Breast epithelium (tissue), 4 donors: ENCODE measurements at places on chromosomes 16 and 17. TPM values are rescaled to one million over a fixed set of nuclear protein-coding genes. Genes with fewer than 3 reads are reported as not detected.
A peak's percentile ranks its signal among the peaks of the same experiment; 100 is the strongest.

- DNase-seq: no peak
Measured at GRCh38 chr16:11668623-11669379, 546 bp downstream of the SNN start.

TMEM101 gene
- 80.8 TPM for total RNA-seq

DNA sequence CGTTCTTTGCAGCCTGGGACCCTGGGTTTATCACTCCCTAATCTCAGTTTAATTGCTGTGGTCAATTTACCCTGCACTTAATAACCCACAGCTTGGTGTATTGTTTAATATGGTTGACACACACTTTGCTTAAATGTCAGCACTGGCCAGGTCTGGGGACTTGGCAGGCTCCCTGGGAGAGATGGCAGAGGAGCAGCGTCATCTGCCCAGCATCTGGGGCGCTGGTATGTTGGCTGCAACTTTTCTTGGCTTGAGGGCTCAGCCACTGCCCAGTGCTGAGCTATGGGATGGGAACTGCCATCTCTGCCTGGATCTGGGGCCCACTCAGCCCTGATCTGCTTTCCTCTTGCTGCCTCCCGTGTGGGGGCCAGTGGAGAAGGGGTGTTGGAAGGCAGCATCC is 115.7 kb upstream of the IRX3 start:
- peak; percentile 60 for DNase-seq

- no peak for DNase-seq
Measured at GRCh38 chr17:60909405-60909804, 231.8 kb downstream of the BCAS3 start.

DNA sequence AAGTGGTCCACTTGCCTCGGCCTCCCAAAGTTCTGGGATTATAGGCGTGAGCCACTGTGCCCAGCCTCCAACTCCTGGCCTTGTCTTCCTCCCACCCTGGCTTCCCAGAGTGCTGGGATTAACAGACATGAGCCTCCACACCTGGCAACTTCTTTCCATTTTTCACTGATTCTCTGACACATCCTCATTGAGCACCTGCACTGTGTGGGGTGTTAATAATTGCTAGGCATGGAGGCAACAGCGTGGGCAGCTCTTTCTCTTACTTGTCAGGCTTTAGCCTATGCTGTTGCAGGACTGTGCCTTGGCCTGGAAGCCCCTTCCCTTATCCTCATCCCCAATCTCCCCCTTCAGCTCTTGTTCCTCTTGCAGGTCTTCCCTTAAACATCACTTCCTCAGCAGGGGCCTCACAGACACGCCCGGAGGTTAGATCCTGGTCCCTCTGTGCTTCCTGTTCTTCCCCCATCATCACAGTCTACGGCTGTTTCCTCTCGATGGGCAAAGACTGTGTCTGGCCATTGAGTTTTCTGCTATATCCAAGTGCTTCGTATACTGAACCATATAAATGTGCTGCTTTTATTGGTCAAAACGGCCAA is 7.9 kb downstream of the QPRT start:
- DNase-seq: no peak

GRCh38 chr17:18356624-18357023 is 6.7 kb downstream of the SHMT1 start:
- DNase-seq: no peak

GRCh38 chr17:33567223-33567622 is 274.1 kb upstream of the ASIC2 start:
- DNase-seq: no peak

- no peak for DNase-seq
Measured at GRCh38 chr17:58529275-58529674, 14.8 kb upstream of the MTMR4 start.

CRHR1 gene
- total RNA-seq: 2.8 TPM

CCP110 gene
- total RNA-seq: 13.9 TPM

DNA sequence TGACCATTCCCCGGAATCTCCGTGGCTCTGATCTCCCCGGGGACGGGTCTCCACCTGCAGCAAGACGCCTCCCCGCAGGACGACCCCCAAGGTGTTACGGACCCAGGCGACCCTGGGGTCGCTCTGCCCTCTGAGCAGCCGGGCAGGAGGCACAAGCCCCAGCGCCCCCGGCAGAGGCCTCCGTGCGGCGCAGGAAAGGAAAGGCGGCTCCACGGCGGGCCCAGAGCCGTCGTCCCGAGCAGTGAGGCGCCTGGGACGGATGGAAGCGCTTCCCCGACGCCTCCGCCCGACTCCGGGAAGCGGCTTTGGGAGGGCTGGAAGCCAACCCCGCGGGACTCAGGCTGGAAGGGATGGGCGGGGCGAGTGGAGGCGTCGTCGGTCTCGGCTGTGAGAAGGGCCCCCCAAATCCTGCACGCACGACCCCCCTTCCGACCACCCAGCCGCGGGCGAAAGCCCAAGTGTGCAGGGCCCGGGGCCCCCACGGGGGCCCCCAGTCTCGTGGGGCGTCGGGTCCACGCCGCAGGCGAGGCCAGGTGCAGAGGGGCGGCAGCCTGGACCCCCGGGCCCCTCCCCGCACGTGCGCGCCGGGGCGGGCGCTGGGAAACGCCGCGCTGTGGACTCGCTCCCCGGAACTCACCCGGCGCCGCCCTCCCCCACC is 32.7 kb upstream of the RPH3AL start:
- DNase-seq: no peak

DNA sequence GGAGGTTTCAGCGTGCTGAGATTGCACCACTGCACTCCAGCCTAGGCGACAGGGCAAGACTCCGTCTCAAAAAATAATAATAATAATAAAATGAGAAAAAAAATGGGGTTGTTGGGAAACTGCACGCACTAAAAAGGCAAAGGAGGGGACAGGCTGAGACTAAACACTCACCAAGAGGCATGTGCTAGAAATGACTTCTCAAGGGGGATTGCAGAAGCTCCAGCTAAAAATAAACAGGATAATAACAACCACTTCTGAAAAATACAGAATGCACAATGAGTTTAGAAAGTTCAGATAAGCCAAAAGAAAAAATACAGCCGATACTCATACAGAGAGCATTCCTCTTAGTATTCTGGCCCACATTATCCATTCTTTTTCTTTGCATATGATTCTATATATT is 15.1 kb upstream of the TIMP2 start:
- DNase-seq: no peak

GRCh38 chr17:45732926-45733505 is 51.1 kb upstream of the CRHR1 start:
- no peak for DNase-seq

DNA sequence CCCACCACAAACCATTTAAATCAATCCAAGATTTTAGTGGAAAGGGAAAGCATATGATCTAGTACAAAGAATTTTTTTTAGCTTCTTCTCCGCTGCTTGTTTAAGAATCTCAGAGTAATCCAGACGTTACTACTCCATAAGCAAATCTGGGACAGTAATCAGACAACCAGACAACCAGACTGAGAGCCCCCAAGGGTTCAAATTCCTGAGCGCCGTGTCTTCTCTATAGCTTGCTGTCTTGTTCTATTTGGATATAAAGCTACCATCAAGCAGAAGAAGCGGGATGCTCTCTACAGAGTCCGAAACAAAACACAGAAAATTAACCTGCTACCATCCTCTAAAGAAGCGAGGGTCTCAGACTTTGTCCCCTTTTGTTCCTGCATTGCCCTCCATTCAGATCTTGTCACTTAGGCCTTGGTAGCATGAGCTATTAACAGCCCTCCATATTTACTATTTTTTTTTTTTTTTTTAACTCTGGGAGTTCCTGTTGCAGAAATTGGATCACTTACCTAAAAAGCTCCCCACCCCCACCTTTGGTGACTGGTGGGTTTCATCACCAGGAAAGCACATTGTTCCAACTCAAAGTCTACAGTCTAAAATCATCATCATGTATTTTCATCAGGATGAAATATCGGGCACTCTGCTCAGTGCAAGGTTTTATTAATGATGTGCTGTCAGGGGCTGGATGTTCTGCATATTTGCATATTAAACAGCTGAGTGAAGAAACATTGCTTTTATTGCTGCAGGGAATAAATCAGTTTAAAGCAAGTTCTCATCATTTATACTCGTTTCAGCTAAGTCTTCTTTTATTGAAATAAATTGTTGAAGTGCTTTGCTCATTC is 576.7 kb downstream of the WWOX start:
- no peak for DNase-seq

DNA sequence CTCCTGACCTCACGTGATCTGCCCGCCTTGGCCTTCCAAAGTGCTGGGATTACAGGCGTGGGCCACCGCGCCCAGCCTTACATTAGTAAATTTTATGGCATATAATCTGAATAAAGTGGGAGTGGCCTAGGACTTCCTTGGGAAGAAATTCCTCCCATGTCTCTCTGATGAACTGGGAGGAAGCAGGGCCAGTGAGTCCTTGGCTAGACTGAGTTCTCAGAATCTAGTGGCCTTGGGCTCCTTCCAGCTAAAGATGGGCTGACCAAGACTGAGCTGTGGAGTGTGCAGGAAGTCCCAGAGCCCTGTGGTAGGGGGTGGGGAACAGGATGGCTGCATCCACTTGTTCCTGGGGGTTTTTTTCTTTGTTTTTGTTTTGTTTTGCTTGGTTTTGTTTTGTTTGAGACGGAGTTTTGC is 10.0 kb upstream of the NAGLU start:
- DNase-seq: no peak

- no peak for DNase-seq
Measured at GRCh38 chr17:7249214-7249613, 2.3 kb downstream of the CTDNEP1 start.

PRSS33 gene
- total RNA-seq: not detected

DNA sequence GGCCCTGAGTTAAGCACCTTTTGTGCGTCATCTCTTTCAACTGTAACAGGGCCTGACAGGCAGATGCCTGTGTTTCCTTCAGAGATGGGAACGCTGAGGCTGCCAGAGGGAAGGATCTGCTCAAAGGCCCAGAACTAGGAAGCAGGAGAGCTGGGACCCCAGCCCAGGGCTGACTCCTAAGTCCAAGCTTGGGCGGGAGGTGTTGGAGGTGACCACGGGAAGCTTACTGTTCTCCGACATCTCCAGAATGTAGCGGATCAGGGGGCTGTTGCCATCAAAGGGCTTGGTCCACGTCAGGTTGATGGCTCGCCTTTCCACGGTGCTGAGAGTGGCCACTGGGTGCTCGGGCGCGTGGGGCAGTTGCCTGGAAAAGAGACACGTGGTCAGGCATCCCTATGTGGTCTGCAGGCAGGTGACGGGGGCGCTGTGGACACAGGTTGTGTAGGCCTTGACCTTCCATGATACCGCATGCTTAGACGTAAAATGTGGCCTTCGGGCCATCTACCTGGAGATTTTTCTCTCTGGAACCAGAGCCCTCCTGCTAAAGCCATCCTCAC is 111.4 kb upstream of the CDC42EP4 start:
- no peak for DNase-seq

CRYM gene
- total RNA-seq: 5.0 TPM

GRCh38 chr16:85373741-85374570 is 239.2 kb upstream of the GSE1 start:
- no peak for DNase-seq

DNA sequence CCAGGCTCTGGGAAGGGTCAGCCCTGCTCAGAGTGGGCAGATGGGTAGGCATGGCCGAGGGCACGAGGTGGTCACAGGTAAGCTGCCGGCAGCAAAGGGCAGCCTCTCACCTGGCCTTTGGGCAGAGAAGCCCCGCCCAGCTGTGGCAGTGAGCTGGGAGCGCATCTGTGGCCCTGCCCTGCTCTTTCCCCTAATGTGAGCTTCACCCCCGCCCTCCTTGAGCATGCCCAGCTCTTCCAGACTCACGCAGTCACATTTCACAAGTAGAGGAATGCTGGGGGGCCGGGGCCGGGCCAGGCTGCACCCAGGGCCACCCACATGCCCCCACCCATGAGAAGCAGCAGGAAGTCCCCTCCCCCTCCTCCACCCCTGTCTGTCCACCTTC is 40.7 kb upstream of the SLC38A10 start:
- DNase-seq: no peak

DNA sequence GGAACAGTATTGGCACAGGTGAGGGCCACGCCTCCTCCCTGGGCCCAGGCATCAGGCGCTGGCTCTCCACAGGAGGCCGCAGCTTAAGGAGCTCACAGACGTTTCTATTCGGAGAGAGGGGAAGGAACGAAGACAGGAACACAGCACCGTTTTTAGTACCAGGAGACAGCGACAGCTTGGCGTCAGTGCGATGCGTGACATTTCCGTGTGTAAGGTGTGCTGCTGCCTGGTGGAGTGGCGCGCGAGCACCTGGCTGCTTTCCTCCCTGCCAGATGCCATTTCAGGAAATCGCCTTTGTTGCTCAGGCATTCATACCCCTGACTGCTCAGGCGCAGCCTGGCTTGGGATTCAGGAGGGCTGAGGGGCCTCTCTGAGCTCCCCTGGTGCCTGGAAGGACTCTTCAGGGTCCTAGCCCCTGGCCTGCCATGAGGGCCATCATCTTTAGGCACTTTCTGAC is 367.5 kb downstream of the CPPED1 start:
- DNase-seq: no peak

DNA sequence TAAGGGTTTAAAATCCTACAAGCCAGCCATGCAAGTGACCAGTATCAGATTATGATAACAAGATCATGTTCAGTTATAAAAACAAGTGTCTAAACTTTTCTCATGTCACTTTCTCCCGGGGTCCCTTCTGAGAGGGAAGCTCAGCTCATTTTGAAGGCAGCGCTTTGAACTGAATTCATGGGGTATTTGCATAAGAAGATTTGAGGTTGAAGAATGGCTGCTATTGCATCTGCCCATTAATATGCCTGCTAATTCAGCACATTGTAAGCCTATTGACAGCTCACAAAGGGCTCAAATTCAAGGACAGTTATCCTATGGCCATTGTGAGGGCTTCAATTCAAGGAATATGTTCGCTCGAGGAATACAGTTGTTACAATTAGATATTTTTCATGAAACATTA is 290.2 kb upstream of the IRX3 start:
- no peak for DNase-seq

- DNase-seq: no peak
Measured at GRCh38 chr17:44502598-44503146, 534 bp downstream of the GPATCH8 start.

DNA sequence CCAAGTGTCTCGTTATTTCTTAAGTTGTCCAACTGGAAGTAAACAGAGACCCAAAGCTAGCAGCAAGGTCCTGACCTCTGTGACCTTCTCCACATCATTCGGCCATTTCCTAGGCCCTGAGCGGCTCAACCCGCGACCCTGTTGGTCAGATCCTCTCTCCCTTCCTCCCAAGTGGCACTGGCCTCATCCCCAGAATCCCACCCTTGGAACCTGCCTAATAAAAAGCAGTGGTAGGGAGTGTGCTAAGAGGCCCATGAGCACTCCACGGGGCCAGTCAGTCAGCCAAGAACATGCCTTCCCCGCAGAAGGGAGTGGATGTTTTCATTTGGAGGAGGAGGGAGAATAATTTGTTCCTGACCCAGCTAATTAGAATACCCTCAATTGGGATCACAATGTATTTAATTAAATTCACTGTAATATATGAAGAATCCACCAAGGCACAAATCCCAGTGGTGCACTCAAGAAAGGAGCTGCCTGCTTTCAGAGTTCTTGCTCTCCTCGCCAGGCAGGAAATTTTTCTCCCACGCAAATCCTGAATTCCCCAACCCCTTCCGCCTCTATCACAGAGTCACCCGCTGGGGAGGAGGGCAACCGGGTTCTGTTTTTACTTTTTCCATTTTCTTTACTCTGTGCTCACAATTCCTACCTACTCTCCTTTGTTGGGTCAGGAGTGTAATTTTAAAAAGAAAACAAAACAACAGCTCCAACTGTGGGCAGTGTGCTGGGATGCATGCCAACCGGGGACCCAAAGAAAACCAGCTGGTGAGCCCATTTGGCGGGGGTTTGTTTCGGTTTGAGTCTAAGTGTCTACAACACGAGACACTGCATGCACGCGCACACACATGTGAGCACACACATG is 153.4 kb downstream of the ZFHX3 start:
- no peak for DNase-seq

- no peak for DNase-seq
Measured at GRCh38 chr17:63573634-63574033, 23.4 kb downstream of the DCAF7 start.
